ENCODE measurements at places on chromosomes 3 and 15.

DNA sequence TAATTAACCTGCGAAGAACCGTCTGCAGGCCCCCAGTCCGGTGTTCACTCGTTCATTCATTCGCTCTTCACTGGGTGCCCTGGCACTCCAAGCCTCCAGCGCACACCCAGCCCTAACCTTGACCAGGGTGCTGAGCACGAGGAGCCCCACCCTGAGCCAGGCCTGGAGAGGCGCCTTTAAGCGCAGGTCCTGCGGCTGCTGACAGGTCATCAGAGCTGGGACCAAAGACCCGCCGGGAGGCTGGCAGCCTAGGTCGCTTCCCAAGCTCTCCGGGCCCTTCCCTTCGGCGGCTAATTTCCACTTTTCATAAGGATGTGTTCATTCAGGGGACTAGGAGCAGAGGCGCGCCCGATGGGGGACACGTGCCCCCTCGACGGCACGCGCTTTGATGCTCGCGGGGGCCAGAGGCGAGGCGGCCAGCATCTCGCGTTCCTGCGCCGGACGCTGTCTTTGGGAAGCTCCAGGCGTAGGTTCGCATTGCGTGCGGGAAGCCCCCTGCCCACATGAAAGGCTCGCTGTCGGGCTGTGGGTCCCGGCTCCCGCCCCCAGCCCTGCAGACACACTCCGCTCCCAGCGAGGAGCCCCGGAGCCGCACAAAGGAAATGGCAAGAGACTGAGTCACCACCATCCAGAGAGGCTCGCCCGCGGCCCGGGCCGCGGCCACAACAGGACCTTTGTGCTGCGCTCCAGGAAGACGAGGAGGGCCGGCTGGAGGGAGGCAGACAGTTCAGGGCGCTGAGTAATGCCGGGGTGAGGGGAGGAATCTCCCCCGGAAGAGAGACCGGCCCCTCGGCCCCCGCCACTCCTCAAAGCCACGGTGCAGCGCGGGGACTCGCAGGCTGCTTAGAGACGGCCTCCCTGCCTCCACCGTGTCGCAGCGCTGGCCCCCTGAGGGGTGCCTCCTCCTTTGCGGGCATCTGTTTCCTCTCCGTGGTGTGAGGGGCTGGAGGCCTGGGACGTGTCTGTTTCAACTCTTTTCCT is 266.4 kb upstream of the HES1 start:
- no peak for DNase-seq

GRCh38 chr3:178195824-178196223 is 340.4 kb upstream of the KCNMB2 start:
- DNase-seq, result no peak

DNA sequence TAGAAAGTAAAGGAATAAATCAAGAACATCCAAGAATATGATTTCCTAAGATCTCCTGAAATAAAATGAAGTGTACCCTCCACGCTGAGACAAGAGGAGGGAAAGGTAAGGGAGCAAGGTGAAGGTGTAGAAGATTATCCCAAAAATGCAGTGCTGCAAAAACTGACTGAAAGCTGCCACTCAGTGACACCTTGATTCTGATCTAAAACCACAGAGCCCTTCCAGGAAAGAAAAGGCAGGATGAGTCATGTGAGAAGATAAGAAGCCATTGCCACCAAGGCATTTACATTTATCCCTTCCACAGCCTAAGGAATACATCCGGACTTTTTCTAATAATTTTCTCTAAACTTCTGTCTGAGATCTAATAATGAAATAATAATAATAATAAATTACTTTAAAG is 49.9 kb downstream of the IGSF11 start:
- no peak for DNase-seq

- DNase-seq, result no peak
These were observed 801.2 kb downstream of the PDCD6IP start for GRCh38 chr3:34599595-34599994.

DNA sequence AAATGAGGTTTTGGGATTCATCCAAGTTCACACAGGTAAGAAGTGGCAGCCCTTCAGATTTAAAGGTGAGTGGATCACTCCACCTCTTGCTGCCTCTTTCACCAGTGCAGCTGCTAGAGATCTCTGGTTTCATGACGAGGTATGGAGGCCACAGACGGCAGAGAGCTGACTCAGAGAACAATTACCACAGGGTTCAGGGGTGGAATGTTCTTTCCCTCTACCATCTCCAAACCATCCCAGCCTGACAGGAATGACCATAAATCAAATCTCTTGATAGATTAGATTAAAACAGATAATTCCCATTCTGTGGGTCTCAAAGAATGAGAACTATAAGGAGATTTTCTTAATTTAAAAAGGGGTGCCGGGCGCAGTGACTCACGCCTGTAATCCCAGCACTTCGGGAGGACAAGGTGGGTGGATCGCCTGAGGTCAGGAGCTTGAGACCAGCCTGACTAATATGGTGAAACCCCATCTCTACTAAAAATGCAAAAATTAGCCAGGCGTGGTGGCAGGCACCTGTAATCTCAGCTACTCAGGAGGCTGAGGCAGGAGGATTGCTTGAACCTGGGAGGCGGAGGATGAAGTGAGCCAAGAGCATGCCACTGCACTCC is 174.2 kb upstream of the ATP11B start:
- no peak for DNase-seq

- DNase-seq, result no peak
These were observed 126.2 kb downstream of the TPRG1 start for GRCh38 chr3:189297932-189298331.

GRCh38 chr15:91308855-91309254 is 208.8 kb downstream of the SV2B start:
- DNase-seq, result no peak

DNA sequence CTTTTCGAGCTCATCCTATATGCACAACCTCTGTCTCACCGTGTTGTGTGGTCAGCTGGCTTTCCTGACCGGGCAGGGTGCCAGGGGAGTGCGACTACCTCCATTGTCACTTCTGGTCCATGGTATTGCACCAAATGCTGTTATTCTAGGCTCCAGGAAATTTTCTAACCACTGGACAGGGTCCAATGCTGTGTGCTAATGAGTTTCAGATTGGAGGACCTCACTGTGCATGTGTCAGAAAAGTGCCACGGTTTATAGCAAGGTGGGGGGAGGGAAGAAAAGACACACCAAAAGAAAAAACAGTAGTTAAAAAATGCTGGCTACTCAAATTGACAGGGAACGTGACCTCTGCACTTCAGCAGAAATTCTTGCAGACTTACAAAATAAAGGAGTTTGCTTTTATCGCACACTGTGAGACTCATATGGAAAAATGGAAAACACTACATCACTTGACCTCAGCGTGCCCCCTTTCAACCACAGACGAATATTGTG is 480.1 kb downstream of the FOXP1 start:
- DNase-seq, result no peak

DNA sequence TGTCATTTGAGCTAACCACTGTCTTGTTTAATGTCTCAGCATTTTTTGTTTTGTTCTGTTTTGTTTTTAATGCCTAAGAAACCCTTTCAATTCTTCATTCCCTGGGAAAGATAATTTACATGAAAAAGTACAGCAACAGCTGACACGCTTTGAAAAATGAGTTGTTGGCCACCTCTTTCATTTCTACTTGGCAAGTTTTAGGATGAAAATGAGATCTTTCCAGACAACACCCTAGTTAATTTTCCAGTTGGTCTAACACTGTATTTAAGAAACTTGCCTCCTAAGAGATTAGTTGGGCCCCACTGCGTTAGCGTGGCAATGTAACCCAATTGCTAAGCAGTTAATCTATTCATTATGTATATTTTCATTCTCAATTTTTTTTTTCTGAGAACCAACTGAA is 194.0 kb upstream of the LRRN1 start:
- no peak for DNase-seq

DNA sequence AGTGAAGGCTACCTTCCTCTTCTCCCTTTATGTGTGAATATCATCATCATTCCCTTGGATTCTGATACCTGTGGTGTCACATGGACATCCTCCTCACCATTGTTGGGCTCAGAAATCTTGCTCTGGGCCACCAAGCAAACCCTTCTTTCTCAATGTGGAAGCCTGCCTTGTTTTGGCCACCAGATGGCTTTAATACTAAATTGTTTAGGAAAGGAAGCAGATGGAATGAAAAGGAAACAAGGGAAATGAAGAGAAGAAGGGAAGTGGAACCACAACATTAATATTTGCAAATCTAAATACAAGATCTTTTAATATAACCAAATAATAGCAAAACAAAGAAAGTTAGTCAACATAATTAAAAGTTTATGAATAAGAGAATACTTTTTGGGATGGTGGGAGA is 14.0 kb downstream of the FAM227B start:
- DNase-seq, result no peak

- no peak for DNase-seq
These were observed 728 bp downstream of the CRTC3 start for GRCh38 chr15:90530250-90531051.

DNA sequence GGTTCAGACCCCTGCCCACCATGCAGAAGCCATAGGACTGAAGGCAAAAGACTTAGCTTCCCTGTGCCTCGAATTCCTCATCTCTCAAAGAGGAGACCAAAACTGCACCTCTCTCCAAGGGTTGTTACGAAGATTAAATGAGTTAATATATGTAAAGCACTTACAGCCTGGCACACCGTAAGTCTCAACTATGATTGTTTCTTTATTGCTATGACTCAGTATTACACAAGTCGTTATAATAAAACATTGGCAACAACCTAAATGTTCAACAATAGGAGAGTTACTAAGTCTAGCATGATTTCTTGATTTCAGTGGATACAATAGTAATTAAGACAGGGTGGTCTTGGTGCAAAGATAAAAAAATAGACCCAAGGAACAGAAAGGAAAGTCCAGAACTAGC is 19.6 kb upstream of the FGD5 start:
- no peak for DNase-seq

- no peak for DNase-seq
These were observed 353.5 kb downstream of the CADM2 start for GRCh38 chr3:85312331-85312730.
